ENCODE measurements at places on chromosomes 3 and 15.
A peak's percentile ranks its signal among the peaks of the same experiment; 100 is the strongest.

DNA sequence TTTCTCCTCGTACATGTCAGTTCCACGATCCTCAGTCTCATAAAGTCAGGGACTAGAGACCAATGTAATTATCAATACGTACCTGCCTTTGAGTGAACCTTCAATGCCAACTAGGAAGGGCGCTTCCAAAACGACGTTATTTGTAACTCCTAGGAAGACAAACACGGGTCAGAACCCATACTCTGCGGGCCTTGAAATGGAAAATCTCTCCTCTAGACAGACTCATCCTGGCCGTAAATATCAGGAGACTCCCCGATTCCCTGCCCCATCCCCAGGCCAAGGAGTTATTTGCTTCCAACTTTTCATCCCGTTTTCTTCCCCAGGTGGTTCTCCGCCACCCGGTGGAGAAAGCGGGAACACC, 578 bp downstream of the OIP5 start:
- peak; percentile 9 for DNase-seq

GRCh38 chr15:63712828-63713520, 115.8 kb downstream of the FBXL22 start:
- DNase-seq, result no peak

GRCh38 chr3:154889227-154889634, 190.9 kb upstream of the MME start:
- no peak for DNase-seq

DNA sequence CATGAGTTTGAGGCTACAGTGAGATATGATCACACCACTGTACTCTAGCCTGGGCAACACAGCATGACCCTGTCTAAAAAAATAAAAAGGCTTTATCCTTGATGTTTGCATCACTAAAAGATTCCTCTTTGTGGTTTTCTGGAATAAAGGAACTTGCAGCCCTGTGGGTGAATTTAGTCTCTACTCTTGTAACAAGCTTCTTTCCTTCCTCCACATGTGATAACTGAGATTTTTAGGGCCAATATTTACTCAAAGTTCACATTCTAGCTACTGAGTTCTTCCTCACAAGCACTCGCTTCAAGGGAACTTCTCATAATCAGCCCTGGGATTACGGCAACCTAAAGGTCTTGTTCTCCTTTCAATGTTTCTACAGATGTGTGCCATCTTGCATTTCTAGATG, 24.6 kb downstream of the COMMD2 start:
- DNase-seq, result no peak

DNA sequence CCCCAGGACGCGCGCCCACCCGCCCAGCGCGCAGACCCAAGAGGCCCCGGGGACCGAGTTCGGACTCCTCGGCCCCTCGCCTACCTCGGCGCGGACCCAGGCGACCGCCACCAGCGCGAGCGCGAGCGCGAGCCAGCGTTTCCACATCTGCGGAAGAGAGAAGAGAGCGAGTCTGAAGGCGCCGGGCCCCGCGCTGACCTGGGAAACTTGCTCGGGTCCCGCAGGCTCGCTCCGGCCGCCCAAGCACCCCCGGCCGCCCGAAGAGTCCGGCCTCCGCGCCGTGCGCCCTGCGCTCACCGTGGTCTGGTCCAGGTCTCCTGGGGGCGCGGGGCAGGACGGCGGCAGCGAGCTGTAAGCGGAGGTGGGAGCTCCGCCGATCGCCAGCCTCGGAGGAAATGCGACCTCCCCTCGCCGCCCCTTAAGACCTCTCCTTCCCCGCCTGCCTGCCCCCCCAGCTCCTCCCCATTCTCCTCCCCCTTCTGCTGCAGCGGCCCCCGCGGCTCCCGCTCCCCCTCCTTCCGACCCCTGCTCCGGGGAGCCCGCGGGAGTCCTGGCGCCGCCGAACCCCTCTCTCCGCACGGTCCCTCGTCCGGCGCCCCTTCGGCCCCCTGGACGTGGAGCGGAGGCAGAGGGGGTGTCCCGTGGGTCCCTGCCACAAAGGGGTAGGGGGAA, at the start of gene FSTL1:
Gene FSTL1, minus strand, starts transcription at position 393 of the 672 bp plus-strand sequence. Its CDS starts 246 bp downstream, at position 147.
- DNase-seq, result peak; percentile 36

DNA sequence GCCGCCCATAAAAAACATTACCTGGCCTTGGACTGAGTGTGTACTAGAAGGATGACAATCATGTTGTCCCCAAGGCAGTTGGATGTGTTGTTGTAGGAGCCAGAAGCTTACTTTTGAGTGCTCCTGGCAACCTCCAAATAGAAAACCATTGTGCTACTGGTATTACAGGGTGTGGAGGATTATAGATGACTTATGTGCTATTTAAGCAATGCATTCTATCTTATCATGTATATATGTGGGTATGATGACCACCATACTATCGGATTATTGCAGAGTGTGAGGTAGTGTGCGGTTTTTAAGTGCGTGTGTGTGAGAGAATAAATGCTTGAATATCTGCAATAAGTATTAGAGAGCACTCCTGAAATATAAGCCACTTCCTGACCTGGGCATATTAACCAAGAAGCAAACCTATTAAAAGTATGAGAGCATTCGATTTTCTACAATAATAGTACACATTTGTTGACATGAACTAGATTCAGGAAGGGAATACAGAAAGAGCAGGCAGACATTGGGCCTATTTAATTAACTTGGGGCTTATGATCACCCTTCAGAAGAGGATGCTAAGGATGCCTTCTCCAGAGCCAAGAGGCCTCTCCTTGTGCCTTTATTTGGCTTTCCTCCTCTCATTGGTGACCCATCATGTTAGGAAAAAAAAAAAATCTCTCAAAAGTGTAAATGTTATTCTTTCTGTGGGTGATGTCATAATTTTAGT, 11.7 kb upstream of the MBNL1 start:
- DNase-seq, result no peak

- no peak for DNase-seq
Observed at GRCh38 chr3:144424606-144425005, 453.0 kb downstream of the DIPK2A start.

- DNase-seq, result no peak
Observed at GRCh38 chr3:185928496-185928895, 9.3 kb downstream of the TRA2B start.

DNA sequence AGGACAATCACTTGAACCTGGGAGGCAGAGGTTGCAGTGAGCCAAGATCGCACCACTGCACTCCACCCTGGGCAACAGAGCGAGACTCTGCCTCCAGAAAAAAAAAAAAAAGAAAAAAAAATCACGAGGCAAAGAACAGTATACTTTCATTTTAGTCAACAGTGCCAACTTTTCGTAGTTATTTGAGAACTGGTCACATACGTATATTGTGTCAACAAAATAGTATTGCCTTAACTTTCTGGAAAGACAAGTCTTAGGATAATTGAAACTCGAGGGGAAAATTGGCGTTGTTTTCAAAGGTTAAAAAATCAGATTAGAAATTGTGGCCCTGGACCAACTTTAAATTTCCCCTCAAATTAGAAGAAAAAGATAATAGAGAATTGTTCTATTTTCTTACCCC, 13.8 kb downstream of the GMPS start:
- no peak for DNase-seq

- DNase-seq, result no peak
Observed at GRCh38 chr15:52624262-52624661, 54.9 kb downstream of the ATOSA start.

DNA sequence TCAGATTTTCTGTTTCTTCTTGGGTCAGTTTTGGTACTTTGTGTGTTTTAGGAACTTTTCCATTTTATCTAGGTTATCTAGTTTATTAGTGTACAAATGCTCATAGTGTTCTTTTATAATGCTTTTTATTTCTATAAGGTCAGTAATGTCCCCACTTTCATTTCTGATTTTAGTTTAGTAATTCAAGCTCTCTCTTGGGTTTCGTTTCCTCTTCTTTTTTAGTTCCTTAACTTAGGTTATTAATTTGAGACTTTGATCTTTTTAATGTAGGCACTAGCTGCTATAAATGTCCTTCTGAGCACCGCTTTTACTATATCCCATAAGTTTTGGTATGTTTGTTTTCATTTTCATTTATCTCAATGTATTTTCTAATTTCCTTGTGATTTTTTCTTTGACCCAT, 27.0 kb upstream of the CD200R1L start:
- DNase-seq, result no peak

DNA sequence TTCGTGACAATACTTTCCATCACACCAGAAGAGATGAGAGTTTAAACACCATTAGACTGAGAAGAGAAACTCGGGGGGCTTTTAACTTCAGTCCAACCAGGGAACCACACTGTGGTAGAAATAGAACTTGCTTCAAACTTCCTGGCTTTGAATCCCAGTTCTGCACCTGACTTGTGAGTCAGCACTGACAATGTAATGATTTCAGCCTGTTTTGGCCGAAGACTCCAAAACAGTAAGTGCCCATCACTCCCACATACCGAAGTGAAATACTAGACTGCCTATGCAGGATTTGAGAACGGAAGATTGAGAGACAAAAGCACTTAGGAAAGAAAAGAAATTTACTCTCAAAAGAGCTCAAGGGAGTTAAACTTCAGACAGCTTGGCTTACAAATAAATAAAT, 27.0 kb downstream of the C2CD4B start:
- DNase-seq, result peak; percentile 35

DNA sequence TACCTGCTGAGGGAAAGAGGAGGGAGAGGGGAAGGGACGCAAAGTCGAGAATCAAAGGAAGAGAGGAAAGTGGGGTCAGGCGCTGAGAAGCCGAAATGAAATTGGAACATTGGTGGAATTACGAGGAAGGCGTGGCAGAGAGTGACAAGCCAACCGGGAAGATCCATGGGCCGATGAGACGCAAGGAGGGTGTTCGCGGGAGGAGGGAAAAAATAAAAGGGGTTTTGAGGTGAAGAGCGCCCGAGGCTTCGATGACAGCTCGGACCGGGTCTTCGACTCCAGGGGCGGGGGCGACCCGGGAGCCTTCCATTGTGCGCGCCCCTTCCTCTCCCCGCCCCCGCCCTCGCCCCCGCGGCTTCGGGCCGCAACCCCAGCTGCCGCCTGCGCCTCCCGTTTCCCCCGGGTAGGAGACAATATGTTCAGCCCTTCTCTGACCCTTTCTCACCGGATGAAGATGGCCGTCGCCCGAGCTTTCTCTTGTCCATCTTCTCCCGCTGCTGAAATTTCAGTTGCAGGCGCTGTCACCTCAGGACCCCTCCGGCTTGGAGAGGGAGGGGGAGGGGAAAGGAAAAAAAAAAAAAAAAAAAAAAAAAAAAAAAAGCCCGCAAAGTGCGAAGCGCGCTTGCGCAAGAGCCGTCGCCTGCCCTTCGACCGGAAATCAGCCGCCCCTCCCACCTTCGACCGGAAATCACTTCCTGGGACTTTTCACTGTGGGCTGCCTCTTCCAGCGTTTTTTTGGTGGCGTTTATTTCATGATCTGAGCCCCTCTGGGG, at the start of gene SENP7:
Gene SENP7, minus strand, starts transcription at position 567 of the 773 bp plus-strand sequence. Its CDS starts 82 bp downstream, at position 485.
- DNase-seq, result peak; percentile 84

DNA sequence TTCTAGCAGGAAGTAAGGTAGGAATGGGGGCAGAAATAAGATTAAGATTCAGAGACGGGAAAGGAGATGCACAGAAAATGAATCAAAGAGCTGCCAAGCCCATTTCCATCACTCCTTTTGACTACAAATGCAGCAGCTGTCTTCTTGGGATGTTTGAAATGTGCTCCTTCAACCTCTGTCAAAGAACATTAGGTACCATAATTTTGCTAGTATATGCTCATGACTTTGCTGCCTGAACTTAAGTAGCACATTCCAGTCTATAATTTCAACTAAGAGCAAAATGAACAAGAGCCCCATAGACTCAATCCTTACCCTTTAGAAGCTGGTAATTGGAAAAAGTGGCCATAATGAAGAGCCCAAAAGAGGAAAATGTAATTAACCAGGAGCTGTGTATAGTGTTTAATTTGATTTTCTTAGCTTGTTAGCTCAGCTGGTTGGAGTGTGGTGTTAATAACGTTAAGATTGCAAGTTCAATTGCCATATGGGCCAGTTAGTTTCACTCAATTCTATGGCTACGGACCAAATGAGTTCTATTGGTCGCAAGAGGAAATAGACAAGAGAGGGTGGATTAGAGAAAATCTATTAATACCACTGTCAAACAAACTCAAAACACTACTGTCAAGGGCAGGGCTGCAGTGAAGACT, 349.9 kb downstream of the ZBBX start:
- DNase-seq, result no peak

DNA sequence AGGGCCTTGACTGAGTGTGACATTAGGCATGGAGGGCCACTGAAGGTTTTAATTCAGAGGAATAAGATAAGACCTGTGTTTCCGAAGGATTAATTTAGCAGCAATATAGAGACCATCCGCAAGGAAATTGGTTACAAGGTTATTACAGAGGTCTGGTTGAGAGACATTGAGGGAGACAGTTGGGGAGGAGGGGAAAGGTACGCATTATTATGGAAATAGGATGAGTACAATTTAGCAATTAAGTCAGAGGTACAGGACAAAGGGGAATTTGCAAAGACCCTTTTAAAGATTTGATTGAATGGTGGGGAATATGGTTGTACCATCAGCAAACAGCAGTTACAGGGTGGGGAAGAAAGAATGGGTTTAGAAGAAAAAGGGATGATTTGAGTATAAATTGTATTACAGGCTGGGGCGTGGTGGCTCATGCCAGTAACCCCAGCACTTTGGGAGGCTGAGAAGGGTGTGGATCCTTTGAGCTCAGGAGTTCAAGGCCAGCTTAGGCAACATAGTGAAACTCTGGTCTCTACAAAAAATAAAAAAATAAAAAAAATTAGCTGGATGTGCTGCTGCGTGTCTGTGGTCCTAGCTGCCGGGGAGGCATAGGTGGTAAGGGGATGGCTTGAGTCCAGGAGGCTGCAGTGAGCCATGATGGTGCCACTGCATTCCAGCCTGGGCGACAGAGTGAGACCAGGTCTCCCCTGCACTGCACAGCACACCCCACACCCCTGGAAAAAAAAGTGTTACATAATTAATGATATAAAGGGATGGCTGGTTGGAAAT, 11.3 kb downstream of the ARL8B start:
- no peak for DNase-seq

GRCh38 chr3:111128884-111129283, 57.3 kb downstream of the NECTIN3 start:
- no peak for DNase-seq

GRCh38 chr3:174198199-174198598, 660.9 kb upstream of the NAALADL2 start:
- no peak for DNase-seq

- no peak for DNase-seq
Observed at GRCh38 chr3:128992926-128993460, 883 bp downstream of the CFAP92 start.

All from RPMI8226 (cell line).